Epithelial cell of proximal tubule (primary cell): ENCODE measurements at places on chromosomes 5 and 9.

DNA sequence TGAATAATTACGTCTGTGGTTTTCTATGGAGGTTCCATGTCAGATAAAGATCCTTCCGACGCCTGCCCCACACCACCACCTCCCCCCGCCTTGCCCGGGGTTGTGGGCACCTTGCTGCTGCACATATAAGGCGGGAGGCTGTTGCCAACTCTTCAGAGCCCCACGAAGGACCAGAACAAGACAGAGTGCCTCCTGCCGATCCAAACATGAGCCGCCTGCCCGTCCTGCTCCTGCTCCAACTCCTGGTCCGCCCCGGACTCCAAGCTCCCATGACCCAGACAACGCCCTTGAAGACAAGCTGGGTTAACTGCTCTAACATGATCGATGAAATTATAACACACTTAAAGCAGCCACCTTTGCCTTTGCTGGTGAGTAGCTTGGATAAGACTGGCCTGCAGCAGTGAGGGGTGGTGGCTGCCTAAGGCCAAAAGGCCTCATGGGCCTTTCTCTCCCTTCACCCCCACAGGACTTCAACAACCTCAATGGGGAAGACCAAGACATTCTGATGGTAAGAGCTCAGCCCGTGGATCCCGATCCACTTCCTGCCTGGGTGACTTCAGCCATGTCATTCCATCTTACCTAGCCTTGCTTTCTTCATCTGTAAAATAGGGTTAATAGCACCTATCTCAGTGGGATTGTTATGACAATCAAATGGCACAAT is at the start of gene IL3:
Gene IL3 (plus strand): TSS at position 155 of the 661 bp plus-strand sequence. CDS start 52 bp downstream, at position 207.
- no peak for DNase-seq

- DNase-seq: no peak
Measured at GRCh38 chr9:134127616-134128015, 8.3 kb upstream of the WDR5 start.

GRCh38 chr9:130243015-130243881 is 22.3 kb upstream of the HMCN2 start:
- DNase-seq: no peak

DNA sequence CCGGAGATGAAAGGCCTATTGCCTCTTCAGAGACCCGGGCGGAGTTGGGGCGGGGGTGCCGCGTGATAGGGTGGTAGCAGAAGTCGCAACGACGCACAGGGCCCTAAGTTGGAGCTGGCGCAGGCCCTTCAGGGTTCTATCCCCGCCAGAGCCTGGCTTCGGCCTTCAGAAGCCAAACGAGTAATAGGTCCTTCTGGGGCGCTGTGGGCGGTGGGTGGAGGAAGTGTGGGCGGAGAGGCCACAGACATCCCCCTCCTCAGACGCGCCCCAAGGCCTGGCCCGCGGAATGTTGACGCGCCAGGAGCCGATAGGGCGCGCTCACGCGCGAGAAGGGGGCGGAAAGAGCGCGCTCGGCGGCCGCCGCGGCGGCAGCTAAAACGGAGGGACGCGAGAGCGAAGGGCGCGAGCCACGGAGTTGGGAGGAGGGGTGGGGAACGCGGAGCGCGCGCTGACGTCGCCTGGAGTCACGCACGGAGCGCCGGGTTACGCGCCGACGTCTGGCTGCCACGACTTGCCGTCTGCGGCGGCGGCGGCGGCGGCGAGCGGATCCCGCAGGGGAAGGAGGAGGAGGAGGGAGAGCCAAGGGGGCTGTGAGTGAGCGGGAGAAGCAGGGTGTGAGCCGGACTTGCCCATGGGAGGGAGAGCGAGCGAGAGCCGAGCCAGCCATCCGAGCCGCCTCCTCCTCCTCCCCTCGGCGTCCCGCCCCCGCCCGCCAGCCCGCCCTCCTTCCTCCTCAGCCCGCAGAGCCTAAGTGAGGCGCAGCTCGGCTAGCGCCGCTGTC is 6.4 kb upstream of the PURA start:
- DNase-seq: no peak

DNA sequence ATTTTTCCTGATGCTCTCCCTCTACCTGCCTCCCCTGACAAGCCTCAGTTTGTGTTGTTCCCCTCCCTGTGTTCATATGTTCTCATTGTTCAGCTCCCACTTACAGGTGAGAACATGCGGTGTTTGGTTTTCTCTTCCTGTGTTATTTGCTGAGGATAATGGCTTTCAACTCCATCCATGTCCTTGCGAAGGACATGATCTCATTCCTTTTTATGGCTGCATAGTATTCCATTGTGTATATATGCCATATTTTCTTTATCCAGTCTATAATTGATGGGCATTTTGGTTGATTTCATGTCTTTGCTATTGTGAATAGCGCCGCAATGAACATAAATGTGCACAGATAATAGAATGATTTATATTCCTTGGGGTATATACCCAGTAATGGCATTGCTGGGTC is 77.5 kb upstream of the FAM170A start:
- DNase-seq: no peak

DNA sequence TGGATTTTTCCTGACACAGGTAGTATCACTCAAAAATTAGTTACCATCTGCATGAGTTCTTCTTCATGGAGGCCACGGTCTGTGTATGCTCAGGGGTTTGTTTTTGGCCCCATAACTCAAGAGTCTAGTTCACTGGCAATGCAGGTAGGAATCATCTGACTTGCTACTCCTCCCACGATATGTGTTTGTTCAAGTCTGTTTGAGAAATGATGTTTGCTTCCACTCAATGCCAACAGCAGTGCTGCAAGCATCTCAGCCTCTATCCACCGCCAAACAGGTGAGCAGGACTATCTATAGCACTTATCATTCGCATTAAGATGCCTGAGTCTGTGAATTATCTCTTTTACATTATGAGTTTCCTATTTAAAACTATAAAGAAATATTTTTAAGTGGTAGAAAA is 264.8 kb upstream of the PTGER4 start:
- no peak for DNase-seq
